Adipose tissue (tissue), 3 donors: ENCODE measurements at places on chromosomes 13 and 19. TPM values are rescaled to one million over a fixed set of nuclear protein-coding genes. Genes with fewer than 3 reads are reported as not detected.

Gene KIR2DL1
- not detected for polyA plus RNA-seq

Gene CYSLTR2
- polyA plus RNA-seq = 0.55 TPM

Gene ADM5
- polyA plus RNA-seq = 2.5 TPM

Gene MBD3L2
- not detected for polyA plus RNA-seq

Gene DAND5
- 0.04 TPM for polyA plus RNA-seq

Gene C1QTNF9
- polyA plus RNA-seq = 3.3 TPM

Gene SIPA1L3
- polyA plus RNA-seq = 7.1 TPM

Gene PEG3
- 2.4 TPM for polyA plus RNA-seq

Gene BEST2
- 0.07 TPM for polyA plus RNA-seq

Gene LYL1
- 1.9 TPM for polyA plus RNA-seq

Gene FFAR2
- 4.6 TPM for polyA plus RNA-seq

Gene TEX101
- not detected for polyA plus RNA-seq

Gene ZIC5
- polyA plus RNA-seq = not detected

Gene ZNF682
- polyA plus RNA-seq = 2.1 TPM

Gene DLEU7
- polyA plus RNA-seq = not detected

Gene CBY2
- polyA plus RNA-seq = not detected

Gene IFI30
- polyA plus RNA-seq = 70.3 TPM

Gene PBX4
- 1.6 TPM for polyA plus RNA-seq

Gene DAPK3
- 61.3 TPM for polyA plus RNA-seq

Gene WDR87
- polyA plus RNA-seq = not detected
